ENCODE measurements at places on chromosomes 6 and 20.

DNA sequence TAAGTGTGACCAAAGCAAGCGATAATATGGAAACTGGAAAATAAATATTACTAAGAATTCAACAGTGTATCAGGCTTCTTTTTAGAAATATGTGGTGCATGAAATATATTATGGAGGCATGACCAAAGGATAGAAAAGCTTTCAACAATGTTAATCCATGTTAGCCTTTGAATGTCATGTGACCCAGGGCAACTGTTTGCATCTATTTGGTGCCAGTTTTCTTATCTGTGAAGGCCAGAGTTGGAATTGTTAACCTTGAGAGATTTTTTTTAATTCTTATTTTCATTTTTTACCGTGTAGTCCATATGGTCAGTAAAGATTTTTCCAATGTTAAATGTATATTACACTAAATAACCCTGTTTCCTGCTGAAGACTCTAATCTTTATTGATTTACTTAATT lies 411.1 kb downstream of the BCKDHB start:
- DNase-seq: no peak

DNA sequence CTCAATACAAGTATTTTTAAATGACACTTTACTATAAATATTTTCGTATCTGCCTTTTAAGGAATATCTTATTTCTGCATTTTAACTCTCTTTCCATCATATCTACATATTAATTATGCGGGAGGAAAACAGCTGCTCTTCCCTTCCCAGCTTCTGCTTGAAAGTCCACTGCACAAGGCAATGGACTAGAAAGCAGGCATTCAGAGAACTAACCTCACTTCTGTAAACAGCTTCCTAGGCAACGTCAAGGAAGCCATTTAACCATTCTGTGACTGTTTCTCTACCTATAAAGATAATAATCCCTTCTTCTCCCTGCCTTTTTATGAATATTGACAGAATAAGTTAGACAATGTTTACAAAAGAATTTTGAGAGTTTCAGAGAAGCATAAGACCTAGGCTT lies 319.4 kb downstream of the BTBD9 start:
- DNase-seq: no peak

GRCh38 chr6:162690158-162690557 lies 37.4 kb downstream of the PRKN start:
- DNase-seq: no peak

DNA sequence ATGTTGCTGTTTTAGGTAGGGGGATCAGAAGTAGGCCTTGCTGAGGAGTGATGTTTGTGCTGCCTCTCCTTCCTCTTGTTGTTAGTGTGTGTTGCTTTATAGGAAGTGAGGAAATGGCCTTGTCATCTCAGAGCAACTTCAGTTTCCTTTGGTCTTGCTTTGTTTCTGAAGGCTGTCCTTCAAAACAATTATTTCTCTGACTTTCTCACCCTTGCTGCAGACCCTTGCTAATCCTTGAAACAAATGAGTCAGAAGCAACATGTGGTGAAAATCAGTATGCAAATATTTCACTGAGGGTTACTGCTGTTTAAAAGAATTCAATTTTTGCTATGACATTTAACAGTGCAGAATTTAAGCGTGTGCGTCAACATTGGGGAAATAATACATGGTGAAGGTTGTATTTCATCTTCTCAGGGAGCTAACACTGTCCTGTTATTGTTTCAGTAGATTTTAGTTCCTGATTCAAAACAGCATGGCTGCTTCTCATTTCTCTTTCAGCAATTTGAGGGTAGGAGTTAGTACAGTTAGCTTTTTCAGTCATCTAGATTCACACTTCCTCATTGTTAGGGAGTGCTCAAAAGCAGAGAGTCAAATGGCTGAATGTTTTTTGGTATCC lies 13.8 kb downstream of the RNF144B start:
- DNase-seq: no peak

- DNase-seq: no peak
Measured at GRCh38 chr6:151478670-151479069, 15.1 kb upstream of the CCDC170 start.

GRCh38 chr6:83707829-83708545 lies 914 bp downstream of the SNAP91 start:
- no peak for DNase-seq

DNA sequence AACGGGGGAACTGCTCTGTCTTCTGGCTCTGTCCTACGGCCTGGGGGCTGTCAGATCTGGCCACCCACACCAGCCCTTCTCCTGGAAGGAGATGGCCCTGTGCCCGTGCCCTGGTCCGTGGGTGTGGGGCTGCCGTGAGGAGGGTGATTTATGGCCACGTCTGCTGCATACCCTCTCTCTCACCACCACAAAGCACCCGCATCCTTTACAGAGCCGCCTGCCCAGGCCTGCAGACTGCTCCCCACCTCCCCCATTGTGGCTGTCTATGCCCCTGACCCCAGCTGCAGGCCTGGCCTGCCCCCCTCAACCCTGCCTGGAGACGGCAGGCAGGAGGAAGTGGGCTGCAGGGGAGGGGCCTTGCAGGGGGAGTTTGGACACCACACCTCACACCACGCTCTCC lies 72.7 kb upstream of the GATA5 start:
- DNase-seq: no peak

DNA sequence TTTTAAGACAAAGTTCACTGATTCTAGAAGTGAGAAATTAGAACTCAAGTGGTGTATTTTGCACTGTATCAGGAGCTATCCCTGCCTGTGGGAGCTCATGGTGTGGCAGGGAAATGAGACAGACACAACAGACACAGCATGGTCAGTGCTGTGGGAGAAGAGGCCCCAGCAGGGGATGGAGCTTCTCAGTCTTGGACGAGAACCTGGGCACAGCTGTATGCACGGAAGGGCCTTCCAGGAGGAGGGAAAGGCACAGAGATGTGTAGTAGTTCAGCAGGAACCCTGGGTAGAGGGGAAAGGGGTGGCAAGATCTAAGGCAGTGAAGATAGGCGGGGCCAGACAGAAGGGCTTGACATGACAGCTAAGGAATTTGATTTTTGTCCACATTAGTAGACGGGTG lies 48.8 kb upstream of the KIF25 start:
- no peak for DNase-seq

DNA sequence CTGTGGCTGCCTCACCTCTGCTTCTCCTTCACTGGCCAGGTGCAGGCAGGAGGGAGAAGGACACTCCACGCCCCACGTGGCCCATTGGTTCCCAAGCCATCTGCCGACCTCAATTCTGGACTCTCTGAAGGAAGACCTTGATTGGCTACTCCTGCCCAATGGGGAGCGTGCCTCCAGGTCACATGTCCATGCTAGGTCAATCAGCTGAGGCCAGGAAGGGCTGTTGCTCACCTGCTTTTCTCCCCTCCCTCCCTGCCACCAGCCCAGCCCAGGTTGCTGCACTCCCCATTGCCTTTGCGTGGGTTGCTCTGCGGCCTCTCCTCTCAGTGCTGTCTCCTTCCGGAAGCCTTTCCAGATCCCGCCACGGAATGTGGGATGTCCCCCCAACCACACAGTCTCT lies 21.9 kb upstream of the CDH4 start:
- DNase-seq: no peak
